Tracheal epithelial cell (primary cell): ENCODE measurements at places on chromosomes 4 and X. TPM values are rescaled to one million over a fixed set of nuclear protein-coding genes. Genes with fewer than 3 reads are reported as not detected.

Gene PTPN13
- 64.1 and 72.9 TPM in 2 replicates for total RNA-seq

Gene HSFX1
- total RNA-seq: 0.48 and 0.85 TPM in 2 replicates

Gene LGI2
- under 0.01 TPM in 1 of 2 replicates, not detected in the other for total RNA-seq

Gene STK32B
- 0.43 and 1.9 TPM in 2 replicates for total RNA-seq
